Activated CD4-positive, alpha-beta T cell treated with anti-CD3 and anti-CD28 coated beads, Interleukin-2, amount 10 ng/mL, durations not matched to agents 7 days and 5 days (primary cell): ENCODE measurements at places on chromosomes 7 and 10. TPM values are rescaled to one million over a fixed set of nuclear protein-coding genes. Genes with fewer than 3 reads are reported as not detected.

Gene KIAA1217
- 0.33 TPM for total RNA-seq

Gene TBL2
- 28.2 TPM for total RNA-seq

Gene CPA4
- not detected for total RNA-seq

Gene DHTKD1
- total RNA-seq, result 19.8 TPM

Gene NFE2L3
- 12.0 TPM for total RNA-seq

Gene SLC26A5
- total RNA-seq, result not detected

- peak; percentile 17 for DNase-seq
These were observed at the start of gene ADCY1 for GRCh38 chr7:45573661-45574415. Gene ADCY1, plus strand, starts transcription at chr7:45574368. Its CDS starts 176 bp downstream, at chr7:45574544.

GRCh38 chr10:107517811-107518210 lies 353.3 kb upstream of the SORCS1 start:
- no peak for DNase-seq

DNA sequence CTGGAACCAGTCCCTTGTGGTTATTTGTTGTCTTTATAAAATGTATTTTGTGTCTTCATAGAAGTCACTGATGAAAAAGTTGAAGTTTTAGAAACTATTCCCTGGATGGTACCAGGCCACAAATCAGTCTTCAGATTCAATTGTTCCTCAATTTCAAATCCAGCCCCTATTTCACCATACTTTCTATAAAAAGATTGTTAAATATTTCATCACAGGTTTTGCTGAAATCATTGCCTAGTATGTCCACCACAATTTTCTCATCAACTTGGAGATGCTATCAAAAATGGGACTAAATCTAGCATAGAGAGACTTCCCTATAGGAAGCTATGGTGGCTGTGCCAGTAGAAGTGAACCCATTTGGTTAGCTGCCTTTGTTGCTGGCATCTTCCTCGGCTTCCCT lies 118.5 kb downstream of the RAB18 start:
- DNase-seq, result no peak

DNA sequence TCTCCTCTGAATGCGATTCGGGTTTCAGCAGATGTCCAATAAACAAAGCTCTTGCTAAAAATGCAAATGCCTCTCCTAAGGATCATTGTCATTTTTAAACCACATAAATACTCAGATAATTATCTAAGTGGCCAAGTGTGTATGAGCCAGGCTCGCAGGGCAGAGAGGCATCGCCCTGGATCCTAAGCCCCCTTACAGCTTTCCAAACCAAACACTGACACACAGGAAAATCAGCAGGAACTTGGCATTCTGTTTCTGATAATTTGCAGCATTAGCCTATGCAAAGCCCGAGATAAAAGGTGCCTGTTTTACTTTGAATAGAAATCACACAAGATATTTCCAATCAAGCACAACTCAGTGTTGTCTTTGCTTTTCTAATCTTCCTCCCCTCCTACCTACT lies 134.4 kb downstream of the ABCA13 start:
- DNase-seq, result no peak

- peak; percentile 9 for DNase-seq
These were observed 927 bp upstream of the MKX start for GRCh38 chr10:27746397-27747095.

- no peak for DNase-seq
These were observed 167.1 kb downstream of the ELMO1 start for GRCh38 chr7:37281368-37282092.
